Astrocyte of the cerebellum (primary cell): ENCODE measurements at places on chromosomes 4 and X.

DNA sequence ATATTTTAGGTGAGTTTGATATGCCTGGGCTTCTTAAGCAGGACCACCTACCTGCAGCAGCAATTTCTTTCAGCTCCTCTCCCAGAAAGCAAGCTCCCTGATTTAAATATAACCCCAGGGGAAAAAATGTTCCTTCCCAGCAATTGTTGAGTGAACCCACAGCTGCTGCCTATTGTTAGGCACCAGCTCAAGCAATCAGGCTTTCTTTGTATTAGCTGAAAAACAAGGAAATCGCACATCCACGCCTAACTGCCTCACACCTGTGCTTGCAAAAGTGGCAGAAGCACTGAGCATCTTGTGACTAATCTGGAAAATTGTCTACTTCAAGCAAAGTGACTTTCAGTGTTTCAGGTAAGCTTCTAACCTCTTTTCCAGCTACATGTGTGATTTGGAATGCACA, 432.2 kb downstream of the SMARCA1 start:
- DNase-seq, result no peak

DNA sequence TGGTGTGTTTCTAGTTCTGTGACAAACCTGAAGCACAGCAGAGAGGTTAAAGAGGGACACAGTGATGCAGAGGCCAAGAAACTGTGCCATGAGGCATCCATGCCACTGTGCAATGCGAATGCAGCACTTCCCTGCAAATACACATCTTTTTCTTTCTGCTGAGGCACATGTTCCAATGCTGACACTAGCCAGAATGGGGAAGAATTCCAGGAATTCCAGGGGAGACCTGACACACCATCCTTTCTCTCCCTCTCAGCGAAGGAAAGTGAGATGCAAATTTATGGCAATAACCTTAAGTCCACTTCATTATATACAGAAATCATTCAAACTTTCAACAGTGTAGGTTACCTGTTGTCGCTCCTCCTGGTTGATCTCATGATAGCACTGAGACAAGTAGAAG, 204.8 kb downstream of the LDB2 start:
- no peak for DNase-seq

GRCh38 chrX:103919270-103919637, 43.2 kb upstream of the TMSB15B start:
- no peak for DNase-seq

- DNase-seq, result no peak
These were observed 15.3 kb downstream of the PPARGC1A start for GRCh38 chr4:23874536-23874901.

DNA sequence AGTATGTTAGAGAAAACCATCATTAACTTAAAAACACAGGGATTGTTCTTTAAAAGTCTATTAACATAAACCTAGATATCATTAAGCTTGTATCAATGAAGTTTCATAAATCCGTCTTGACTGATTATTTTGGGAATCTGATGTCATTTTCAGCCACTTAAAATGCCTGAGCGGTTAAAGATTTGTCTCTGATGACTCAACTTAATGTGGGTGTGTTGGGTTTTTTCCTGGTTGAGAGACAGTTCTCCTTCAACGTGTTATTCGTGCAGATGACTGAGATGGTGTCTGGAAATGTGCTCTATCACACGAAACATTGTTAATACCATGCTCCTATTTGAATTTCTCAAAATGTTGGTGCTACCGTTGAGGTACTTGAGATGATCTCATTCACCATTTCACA, 227.3 kb upstream of the TENM3 start:
- no peak for DNase-seq

DNA sequence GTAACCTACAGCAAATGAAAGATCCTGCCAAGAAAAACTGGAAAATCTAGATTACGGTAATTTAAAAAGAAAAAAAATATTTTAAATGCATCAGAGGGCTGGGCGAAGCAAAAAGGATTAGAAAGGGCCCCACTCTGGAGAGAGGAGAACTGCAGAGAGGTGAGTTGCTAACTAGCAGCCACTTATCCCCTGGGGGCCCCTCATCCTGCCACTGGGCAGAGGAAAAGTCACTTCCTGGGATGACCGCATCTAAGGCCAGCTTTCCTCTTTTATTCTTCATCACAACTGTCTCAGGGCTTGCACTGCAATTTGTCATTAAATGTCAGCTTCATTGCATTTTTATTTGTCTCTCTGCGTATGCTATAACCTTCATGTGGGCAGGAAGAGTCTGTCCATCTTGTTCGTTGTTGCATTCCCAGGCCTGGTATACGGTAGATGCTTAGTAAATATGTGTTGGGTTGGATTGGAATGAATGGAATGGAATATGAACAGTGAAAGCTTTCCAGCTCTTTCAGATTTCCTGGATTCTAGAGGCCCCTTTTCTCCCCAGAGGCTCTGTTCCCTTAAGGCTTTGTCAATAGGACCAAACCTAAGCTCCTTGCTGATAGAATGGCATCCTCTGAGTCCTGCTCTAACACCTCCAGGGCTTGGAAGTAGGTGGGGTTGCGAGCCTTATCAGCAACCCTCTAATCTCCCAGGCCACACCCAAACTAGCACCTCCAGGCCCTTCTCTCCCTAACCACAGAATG, 58.9 kb downstream of the TLR10 start:
- no peak for DNase-seq

DNA sequence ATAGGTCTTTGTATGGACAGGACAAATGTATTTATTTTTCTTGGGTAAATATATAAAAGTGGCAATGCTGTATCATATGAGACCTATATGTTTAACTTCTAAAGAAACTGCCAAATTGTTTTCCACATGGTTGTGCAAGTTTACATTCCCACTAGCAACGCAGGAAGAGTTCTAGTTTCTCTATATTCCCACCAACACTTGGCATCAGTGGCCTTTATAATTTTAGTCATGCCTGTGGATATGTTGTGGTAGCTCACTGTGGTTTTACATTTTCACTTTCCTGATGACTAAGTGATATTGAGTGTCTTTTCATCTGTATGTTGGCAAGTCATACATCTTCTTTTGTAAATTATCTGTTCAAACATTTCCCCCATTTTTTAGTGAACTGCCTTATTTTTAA, 126.0 kb downstream of the EMCN start:
- DNase-seq, result peak; percentile 84

DNA sequence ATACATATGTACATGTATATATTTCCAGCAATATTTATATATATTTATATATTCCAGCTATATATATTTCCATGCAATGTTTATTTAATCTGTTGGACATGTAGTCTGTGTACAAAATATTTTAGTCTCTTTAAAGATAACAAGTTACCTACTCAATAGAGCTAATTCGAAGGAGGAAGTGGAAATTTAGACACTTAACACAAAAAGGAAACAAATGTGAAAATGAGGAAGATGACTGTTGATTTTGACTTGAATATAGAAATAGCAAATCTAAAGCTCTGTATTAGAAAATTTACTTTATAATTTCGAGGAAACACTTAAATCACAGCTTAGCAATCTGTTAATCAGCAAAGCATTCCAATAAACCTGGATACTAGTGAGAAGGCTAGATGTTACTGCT, 1064.4 kb downstream of the PCDH7 start:
- DNase-seq, result no peak

GRCh38 chr4:110130576-110131358, 67.6 kb downstream of the ELOVL6 start:
- DNase-seq, result no peak
